ENCODE measurements at places on chromosomes 11 and 22. TPM values are rescaled to one million over a fixed set of nuclear protein-coding genes. Genes with fewer than 3 reads are reported as not detected.

- no peak overlapping the region for H3K4me3 ChIP-seq
- peaks cover 4% of the 10 kb centered on the region for H3K4me1 ChIP-seq
- no peaks in the 10 kb centered on the region for H3K27me3 ChIP-seq
- no peak for DNase-seq
- H3K27ac ChIP-seq, result no peak overlapping the region
Measured at GRCh38 chr22:23754980-23755636, 883 bp upstream of the VPREB3 start.

- peak; percentile 37 for DNase-seq
- no peak overlapping the region for H3K27ac ChIP-seq
- no peak overlapping the region for H3K4me3 ChIP-seq
- H3K4me1 ChIP-seq, result no peaks in the 10 kb centered on the region
- no peaks in the 10 kb centered on the region for H3K27me3 ChIP-seq
Measured at GRCh38 chr11:130204703-130205095, 45.1 kb downstream of the ST14 start.

GRCh38 chr11:114326151-114326550, 30.0 kb downstream of the NNMT start:
- H3K27me3 ChIP-seq, result no peaks in the 10 kb centered on the region
- H3K36me3 ChIP-seq, result no peaks in the 10 kb centered on the region
- no peak overlapping the region for H3K4me3 ChIP-seq
- H3K4me1 ChIP-seq, result peaks cover 4% of the 10 kb centered on the region
- H3K27ac ChIP-seq, result no peak overlapping the region
- DNase-seq, result no peak

DNA sequence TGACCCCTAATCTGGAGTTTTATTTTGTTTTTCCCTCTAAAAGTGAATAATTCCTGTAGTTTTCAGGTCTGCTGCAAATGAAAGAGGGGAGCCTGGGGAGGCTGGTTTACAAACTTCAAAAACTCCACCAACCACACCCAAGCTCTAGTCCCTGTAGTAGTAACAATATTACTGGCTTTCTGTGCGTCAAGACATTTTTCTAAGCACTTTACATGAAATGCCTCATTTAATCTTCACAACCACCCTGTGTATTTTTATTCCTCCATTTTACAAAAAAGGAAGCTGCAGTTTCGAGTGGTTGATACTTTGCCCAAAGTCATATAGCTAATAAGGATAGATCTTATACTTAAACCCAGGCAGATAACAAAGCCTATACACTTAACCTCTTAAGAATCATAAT, 23.5 kb downstream of the CTNND1 start:
- H3K27me3 ChIP-seq, result no peaks in the 10 kb centered on the region
- peaks cover 89% of the 10 kb centered on the region for H3K4me1 ChIP-seq
- H3K4me3 ChIP-seq, result no peak overlapping the region
- H3K27ac ChIP-seq, result no peak overlapping the region
- no peaks in the 10 kb centered on the region for H3K36me3 ChIP-seq

DNA sequence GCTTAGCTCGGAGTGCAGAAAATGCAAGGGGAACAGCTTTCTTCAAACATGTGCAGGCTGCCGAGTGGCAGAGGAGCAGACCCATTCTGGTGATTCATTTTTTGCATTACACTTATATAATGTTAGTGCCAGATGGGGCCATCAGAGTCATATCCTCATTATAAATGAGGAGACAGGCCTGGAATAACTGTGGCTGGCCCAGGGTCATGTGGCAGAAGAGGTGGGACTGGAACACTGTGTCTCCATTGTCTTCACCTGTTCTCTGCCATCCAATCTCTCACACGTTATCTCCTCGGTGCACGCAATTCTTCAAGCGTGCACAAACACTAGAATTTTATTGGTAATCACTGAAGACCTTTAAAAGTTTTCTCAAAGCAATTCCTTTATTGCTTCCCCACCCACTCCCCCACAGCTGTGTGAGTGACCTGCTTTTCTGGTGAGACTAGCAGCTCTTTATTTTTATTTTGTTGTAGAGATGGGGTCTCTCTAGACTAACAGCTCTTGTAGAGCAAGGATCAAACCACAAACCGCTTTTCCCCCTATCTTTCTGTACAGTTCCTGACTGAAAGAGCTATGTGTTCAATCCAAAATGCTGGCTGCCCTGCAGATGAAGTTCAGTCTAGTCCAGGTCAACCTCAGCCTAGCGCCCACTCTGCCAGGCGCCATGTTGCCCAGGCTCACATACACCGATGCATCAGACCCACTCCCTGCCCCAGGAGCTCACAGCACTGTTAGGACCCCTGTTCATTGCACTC, 75.3 kb downstream of the ST3GAL4 start:
- no peaks in the 10 kb centered on the region for H3K36me3 ChIP-seq
- H3K4me1 ChIP-seq, result peaks cover 5% of the 10 kb centered on the region
- DNase-seq, result no peak
- peak overlapping the region; percentile 75 for H3K27ac ChIP-seq
- H3K4me3 ChIP-seq, result no peak overlapping the region
- no peaks in the 10 kb centered on the region for H3K27me3 ChIP-seq

GRCh38 chr11:88206751-88207150, 31.5 kb upstream of the RAB38 start:
- no peak overlapping the region for H3K4me3 ChIP-seq
- H3K27me3 ChIP-seq, result no peaks in the 10 kb centered on the region
- H3K4me1 ChIP-seq, result no peaks in the 10 kb centered on the region
- H3K27ac ChIP-seq, result no peak overlapping the region
- no peak for DNase-seq

DNA sequence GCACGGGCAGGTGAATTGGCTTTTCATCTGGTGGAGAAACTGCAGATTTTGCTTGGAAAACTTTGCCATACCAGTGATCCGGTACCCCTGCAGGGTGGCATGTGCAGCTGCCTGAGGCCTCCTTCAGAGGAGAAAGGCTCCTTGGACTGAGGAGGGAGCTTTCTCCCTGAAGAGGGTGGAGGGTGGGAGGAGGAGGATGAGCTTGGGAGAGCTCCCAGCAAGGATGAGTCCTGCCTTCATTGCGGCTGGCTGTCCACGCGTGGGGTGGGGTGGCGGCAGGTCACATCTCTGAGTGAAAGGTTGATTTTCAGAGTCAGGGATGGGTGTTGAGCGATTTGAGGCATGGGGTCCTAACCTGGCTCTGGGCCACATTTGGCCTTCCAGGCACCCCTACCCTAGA, 96.8 kb downstream of the GRAMD1B start:
- no peak for DNase-seq
- no peak overlapping the region for H3K27ac ChIP-seq
- H3K27me3 ChIP-seq, result peaks cover 20% of the 10 kb centered on the region
- no peaks in the 10 kb centered on the region for H3K36me3 ChIP-seq
- no peaks in the 10 kb centered on the region for H3K4me1 ChIP-seq
- no peak overlapping the region for H3K4me3 ChIP-seq

MS4A15 gene
- 147 TPM for total RNA-seq

MPPED1 gene
- total RNA-seq, result not detected

DNA sequence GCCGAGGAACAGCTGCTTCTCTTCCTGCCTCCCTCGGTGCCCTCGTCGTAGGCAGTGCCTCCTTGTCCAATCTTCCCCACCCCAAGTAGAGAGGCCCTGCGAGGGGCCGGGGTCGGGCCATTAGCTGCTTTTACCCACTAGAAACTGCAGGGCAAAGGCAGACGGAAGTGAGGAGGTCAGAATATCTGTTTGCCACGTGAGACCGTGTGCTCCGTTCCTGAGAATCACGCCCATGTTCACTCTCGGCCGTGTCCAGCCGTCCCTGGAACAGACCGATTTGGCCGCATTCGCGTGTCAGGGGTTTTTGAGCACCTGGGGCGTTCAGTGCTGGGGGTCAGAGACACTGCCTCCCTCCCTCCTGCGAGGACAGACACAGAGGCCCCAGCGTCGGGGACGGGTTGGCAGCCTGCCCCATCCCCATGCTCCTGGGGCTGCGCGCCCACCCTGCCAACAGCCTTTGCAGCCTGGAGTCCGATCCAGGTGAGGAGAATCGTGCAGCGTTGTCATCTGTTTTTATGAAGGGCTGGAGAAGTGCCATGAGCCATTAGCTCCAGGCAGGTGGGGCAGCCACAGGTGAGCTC, 982.2 kb downstream of the BRD1 start:
- no peaks in the 10 kb centered on the region for H3K36me3 ChIP-seq
- peaks cover 10% of the 10 kb centered on the region for H3K27me3 ChIP-seq
- DNase-seq, result no peak
- no peaks in the 10 kb centered on the region for H3K4me1 ChIP-seq
- no peak overlapping the region for H3K27ac ChIP-seq
- H3K4me3 ChIP-seq, result no peak overlapping the region

DNA sequence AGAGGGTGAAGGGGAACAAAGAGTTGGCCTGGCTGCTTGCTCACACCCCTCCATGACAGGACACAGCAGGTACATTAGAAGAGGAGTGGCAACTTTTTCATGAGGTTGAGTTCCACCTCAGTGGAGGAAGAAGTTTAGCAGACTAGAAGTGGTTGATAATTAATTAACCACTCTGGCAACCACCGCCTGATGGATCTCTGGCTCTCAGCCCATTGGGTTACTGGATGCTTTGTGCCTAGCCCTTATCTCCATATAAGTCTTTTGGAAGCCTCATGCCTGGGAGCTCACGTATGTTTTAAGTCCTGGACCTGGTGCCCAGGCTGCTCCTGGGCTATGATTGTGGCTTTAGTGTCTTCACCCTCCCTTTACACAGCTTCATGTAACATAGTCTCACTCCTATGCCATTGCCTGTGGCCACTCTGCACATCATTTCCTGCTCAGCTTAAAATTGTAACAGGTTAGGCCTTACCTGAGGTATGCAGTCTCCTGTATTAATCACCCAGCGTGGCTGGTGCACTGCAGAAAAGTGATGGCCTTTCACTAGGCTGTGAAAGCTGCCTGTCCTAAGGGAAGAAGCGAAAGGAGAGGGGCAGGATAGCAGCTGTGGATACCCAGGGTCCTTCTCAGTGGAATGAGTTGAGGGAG, 72.7 kb upstream of the CRTAM start:
- H3K36me3 ChIP-seq, result no peaks in the 10 kb centered on the region
- DNase-seq, result no peak
- no peaks in the 10 kb centered on the region for H3K4me1 ChIP-seq
- no peak overlapping the region for H3K27ac ChIP-seq
- H3K27me3 ChIP-seq, result no peaks in the 10 kb centered on the region

GRCh38 chr22:23837496-23837859, 1.3 kb downstream of the DERL3 start:
- no peak overlapping the region for H3K4me3 ChIP-seq
- DNase-seq, result no peak
- H3K27me3 ChIP-seq, result no peaks in the 10 kb centered on the region
- H3K36me3 ChIP-seq, result peaks cover 36% of the 10 kb centered on the region
- no peak overlapping the region for H3K27ac ChIP-seq

DNA sequence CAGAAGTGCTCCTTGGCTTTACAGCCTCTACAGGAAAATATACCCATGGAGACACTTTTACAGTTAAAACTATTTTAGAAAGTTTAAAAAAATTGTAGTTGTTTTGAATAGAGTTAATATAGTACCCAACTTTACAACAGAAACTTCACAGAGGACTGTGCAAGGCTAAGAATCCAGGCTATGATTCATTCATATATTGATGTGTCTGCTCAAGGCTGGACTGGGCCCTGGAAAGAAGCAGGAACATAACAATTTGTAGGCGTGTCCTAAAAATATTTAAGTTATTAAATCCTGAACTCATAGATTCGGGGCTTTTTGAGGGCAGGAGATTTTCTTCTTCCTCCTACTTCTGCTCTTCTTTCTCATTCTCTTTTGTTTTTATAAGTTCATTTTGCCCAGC, 291.5 kb upstream of the CCDC179 start:
- H3K36me3 ChIP-seq, result no peaks in the 10 kb centered on the region
- no peak for DNase-seq
- H3K4me3 ChIP-seq, result no peak overlapping the region
- H3K4me1 ChIP-seq, result no peaks in the 10 kb centered on the region
- no peaks in the 10 kb centered on the region for H3K27me3 ChIP-seq

DNA sequence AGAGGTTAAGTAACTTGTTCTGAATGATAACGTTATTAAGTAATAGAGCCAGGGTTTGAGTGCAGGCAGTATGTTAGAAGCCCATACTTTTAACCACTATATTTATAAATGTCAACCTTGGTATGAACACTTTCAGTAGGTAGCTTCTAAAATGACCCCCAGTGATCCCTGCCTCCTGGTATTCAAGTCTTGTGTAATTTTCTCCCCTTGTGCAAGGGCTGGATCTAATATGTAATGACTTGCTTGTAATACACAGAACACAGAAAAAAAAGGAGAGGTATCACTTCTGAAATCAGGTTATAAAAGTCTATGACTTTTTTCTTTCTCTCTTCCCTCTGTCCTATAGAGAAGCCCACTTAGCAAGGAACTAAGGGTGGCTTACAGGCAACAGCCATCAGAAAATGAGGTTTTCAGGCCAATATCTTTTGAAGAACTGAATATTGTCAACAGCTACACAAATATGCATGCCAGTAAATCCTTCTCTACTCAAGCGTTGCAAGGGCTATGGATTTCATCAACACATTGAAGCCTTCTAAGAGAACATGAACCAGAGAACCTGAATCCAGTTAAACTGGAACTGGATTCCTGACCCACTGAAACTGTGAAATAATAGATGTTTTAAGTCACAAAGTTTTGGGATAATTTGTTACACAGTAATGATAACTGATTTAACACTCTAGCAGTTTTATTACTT, 712.3 kb downstream of the METTL15 start:
- H3K4me3 ChIP-seq, result no peak overlapping the region
- no peak overlapping the region for H3K27ac ChIP-seq
- no peaks in the 10 kb centered on the region for H3K36me3 ChIP-seq
- no peaks in the 10 kb centered on the region for H3K27me3 ChIP-seq
- no peaks in the 10 kb centered on the region for H3K4me1 ChIP-seq

GRCh38 chr11:117997823-117998579, 11.8 kb downstream of the IL10RA start:
- no peak overlapping the region for H3K4me3 ChIP-seq
- DNase-seq, result no peak
- peaks cover 24% of the 10 kb centered on the region for H3K36me3 ChIP-seq
- H3K27ac ChIP-seq, result no peak overlapping the region
- peaks cover 19% of the 10 kb centered on the region for H3K4me1 ChIP-seq

MS4A5 gene
- total RNA-seq, result not detected

DNA sequence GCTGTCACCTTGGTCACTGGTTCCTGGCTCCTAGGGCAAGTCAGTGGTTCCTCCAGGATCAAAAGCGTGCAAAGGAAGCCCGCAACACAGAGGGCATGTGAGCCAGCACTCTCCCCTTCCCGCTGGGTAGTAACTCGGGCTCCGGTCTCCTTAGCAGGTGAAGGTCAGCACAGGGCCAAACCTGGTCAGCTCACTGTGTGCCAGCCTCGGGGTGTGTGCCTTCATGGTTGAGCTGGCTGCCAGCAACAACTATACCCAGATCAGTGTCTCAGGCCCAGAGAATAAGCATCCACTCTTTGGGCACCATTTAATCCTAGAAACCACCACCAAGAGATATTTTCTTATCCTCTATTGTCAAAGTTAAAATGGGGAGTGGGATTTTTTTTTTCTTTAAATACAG, 16.1 kb upstream of the CCDC86 start:
- H3K4me3 ChIP-seq, result no peak overlapping the region
- H3K36me3 ChIP-seq, result no peaks in the 10 kb centered on the region
- no peaks in the 10 kb centered on the region for H3K4me1 ChIP-seq
- no peak overlapping the region for H3K27ac ChIP-seq
- no peaks in the 10 kb centered on the region for H3K27me3 ChIP-seq
- DNase-seq, result no peak

DNA sequence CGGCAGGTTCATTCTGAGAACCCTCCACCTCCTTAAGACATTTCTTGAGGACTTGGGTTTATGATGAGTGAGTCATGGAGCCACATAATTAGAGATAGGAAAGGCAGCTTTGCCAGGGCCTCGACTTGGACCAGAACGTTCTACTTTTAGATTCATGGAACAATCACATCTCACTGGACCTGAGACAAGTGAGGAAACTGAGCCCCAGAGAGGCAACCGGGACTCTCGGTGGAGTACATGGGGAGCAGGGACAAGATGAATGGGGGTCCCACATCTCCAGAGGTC, 59.5 kb downstream of the LINC01488 start:
- peak overlapping the region; percentile 87 for H3K27ac ChIP-seq
- peaks cover 32% of the 10 kb centered on the region for H3K4me1 ChIP-seq
- H3K36me3 ChIP-seq, result no peaks in the 10 kb centered on the region
- H3K27me3 ChIP-seq, result no peaks in the 10 kb centered on the region
- no peak overlapping the region for H3K4me3 ChIP-seq
- DNase-seq, result no peak

All from upper lobe of right lung (tissue), 1 donor.